ENCODE measurements at places on chromosomes 1 and 21.
A peak's percentile ranks its signal among the peaks of the same experiment; 100 is the strongest.

DNA sequence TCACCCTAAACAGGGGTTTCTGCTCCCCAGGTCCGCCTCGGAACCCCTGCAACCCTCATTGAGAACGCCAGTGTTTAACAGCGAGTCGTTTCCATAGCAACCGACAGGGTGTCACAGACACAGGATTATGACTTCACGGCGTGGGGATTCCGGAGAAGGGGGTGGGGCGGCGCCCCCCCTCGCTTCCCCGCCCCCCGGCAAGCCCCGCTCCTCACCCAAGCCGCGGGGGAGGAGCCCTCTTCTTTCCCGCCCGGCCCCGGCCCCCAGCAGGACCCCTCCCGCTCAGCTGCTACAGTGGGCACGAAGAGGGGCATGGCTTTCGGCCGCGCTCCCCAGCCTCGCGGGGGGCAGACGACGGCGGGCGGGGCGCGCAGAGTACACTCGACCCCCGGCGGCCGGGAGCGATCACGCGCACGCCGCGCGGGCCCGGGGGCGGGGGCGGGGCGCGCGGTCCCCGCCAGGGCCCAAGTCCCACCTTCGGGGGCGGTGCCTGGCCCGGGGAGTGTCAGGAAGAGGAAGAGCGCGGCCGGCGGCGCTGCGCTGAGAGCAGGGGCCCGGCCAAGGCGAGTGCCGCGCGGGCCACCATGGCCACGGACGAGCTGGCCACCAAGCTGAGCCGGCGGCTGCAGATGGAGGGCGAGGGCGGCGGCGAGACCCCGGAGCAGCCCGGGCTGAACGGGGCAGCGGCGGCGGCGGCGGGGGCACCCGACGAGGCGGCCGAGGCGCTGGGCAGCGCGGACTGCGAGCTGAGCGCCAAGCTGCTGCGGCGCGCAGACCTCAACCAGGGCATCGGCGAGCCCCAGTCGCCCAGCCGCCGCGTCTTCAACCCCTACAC, at the start of gene EFHD2:
EFHD2 (plus strand) TSS at position 501 of the 835 bp plus-strand sequence; CDS start at position 585, 84 bp downstream.
- H3K4me3 ChIP-seq, result peak within 1 kb of the TSS; percentile 64
- peaks cover 17% of the 10 kb centered on the region for H3K4me1 ChIP-seq
- DNase-seq, result peak; percentile 71
- no peaks in the 10 kb centered on the region for H3K27me3 ChIP-seq
- H3K27ac ChIP-seq, result peak within 1 kb of the TSS; percentile 69
- H3K36me3 ChIP-seq, result no peaks in the 10 kb centered on the region

DNA sequence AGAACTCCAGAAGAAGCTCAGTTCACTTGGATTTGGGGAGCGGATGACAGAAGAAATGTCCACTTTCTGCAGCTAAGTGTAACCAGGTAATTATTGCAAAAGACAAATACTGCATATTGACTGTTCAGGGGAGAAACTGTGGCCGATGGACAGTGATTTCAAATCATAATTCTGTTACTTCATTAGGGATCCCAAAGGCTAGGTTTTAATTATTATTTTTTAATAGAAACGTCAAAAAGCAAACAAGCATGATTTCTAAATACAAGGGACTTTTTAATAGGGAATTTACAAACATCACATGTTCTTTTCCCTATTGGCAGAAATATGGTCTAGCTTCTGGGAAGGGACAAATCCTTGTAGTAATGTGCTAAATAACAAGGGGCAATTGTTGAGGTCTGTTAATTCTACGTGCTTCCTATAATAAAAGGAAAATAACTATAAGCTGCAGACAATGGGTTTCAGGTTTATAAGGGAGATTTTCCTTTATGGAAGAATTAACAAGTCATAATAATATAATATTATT, 15.5 kb downstream of the DIPK1A start:
- H3K27me3 ChIP-seq, result no peaks in the 10 kb centered on the region
- H3K36me3 ChIP-seq, result no peaks in the 10 kb centered on the region
- H3K4me3 ChIP-seq, result no peak overlapping the region
- H3K27ac ChIP-seq, result no peak overlapping the region
- DNase-seq, result no peak
- peaks cover 10% of the 10 kb centered on the region for H3K4me1 ChIP-seq

- no peaks in the 10 kb centered on the region for H3K36me3 ChIP-seq
- no peak for DNase-seq
- no peak overlapping the region for H3K4me3 ChIP-seq
- no peaks in the 10 kb centered on the region for H3K27me3 ChIP-seq
Observed at GRCh38 chr1:231213831-231214573, 27.0 kb upstream of the GNPAT start.

DNA sequence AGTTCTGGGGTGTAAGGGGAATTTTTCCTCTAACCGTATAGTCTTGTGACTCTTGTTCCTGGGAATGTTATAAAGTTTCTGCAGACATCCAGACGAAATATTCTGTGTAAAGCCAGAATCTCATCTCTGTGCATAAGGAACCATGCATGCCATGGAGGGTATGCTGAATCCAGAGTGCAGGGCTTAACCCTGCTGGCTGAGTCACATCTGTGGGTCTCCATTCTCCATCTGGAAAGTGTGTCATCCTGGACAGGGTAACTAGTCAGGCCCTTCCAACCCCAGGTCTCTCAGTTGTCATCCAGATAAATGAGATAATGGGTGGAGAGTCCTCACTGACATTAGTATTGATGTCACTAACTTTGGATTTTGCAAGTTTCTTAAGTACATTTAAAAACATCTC, 48.8 kb downstream of the ATP5PO start:
- H3K27ac ChIP-seq, result no peak overlapping the region
- H3K4me3 ChIP-seq, result no peak overlapping the region
- DNase-seq, result peak; percentile 56
- H3K36me3 ChIP-seq, result no peaks in the 10 kb centered on the region

GRCh38 chr1:241716915-241717656, 65.0 kb downstream of the WDR64 start:
- no peak overlapping the region for H3K27ac ChIP-seq
- DNase-seq, result no peak
- H3K4me3 ChIP-seq, result no peak overlapping the region
- no peaks in the 10 kb centered on the region for H3K4me1 ChIP-seq
- H3K36me3 ChIP-seq, result no peaks in the 10 kb centered on the region

DNA sequence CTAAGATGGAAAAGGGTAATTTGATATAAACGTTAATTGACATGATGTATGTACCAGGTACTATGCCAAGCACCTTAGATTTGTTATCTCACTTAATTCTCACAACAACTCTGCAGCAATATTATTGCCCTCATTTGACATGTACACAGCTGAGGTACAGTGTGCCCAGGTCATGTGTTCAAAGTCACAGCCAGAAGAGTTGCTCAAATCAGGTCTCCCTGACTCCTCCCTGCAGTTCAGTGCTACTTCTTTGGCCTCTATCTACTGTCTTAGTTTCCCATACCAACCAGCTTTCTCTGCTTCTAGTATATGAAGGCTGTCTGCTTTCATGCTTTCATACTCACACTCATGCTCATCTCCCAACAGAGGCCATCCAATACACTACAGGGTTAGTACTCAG, 15.1 kb downstream of the TBX15 start:
- H3K4me1 ChIP-seq, result no peaks in the 10 kb centered on the region
- no peaks in the 10 kb centered on the region for H3K36me3 ChIP-seq
- H3K4me3 ChIP-seq, result no peak overlapping the region
- H3K27ac ChIP-seq, result no peak overlapping the region
- peaks cover 4% of the 10 kb centered on the region for H3K27me3 ChIP-seq

DNA sequence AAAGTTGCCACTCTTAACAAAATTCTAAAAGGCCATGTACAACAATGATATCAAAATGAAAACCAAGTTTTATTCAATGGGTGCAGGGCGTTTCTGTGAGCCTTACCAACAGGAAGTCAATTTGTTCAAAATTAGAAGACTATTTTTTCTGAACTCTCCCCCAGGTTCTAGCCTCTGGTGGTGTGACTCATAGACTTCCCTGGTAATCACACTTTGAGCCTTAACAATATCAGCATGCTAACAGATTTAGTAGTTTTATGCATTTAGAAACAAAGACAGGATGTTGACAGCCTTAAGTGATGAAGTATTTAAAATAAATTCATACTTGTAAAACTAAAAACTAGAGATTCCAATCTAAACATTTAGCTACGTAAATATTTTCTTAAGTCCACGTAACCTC, 88.4 kb downstream of the LRRC8C start:
- peak; percentile 22 for DNase-seq
- no peak overlapping the region for H3K27ac ChIP-seq
- H3K36me3 ChIP-seq, result no peaks in the 10 kb centered on the region
- H3K4me3 ChIP-seq, result no peak overlapping the region
- no peaks in the 10 kb centered on the region for H3K27me3 ChIP-seq

DNA sequence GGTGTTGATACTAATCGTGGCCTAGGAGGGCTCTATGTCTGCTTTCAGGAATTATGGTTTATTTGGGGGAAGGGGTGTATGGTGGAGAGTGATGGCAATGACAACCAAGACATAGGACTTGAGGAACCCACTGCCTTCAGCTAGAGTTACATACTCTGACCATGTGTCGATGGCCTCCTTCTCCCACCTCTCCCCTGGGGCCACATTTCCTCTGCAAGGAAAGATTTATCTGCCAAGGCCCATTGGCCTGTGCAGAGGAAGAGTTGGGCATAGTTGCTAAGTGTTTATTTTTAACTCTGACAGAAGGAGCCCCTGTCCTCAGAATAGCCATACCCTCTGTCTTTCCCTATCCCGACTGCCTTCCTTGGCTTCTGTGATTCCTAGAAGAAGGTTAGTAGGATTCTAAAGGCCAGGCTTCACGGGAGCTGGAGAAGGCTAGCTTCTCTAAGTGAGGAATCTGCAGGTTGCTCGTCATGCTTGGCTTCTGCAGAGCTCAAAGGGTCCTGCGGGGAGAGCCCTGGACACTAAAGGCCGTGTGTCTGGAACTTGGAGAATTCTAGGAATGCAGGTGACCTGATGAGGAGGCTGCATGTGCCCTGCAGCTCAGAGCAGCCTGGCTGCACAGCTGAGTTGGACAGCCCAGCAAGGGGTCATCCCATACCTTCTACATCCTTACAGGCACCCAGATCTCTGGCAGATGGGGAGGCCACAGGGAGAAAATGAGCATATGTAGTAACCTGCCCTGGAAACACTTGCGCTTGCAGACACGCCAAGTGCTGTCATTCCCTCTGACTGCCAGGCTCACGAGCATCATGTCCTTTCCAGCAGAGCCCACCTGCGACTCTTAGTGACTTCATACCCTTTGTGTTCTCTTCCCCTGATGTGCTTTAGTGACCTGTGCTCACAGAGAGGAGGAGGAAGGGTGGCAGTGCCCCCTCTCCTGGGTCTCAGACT, 9.7 kb downstream of the MAPKAPK2 start:
- peaks cover 5% of the 10 kb centered on the region for H3K36me3 ChIP-seq
- no peaks in the 10 kb centered on the region for H3K27me3 ChIP-seq
- H3K4me3 ChIP-seq, result no peak overlapping the region

DNA sequence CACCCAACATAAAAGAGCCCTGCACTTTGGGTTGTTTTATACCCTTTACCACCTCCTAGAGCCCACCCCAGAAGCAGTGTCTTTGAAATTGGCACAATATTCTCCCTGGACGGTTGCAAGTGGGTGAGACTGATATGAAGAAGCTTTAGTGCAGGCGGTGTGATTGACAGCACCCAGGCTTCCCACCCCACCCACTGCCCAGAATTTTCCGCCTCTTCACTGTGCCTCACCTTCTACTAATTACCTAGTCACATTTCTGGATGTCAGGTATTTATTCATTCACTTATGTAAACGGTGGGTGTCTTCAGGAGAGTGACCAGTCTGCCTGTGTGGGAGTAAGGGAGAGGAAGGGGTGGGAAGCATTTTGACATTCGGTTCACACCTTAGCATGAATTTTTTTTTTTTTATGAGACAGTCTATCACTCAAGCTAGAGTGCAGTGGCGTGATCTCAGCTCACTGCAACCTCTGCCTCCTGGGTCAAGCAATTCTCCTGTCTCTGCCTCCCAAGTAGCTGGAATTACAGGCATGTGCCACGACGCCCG, 1.7 kb upstream of the FAM89A start:
- H3K27me3 ChIP-seq, result peaks cover 9% of the 10 kb centered on the region
- H3K4me3 ChIP-seq, result no peak overlapping the region
- no peaks in the 10 kb centered on the region for H3K4me1 ChIP-seq
- H3K27ac ChIP-seq, result no peak overlapping the region
- DNase-seq, result no peak
- H3K36me3 ChIP-seq, result no peaks in the 10 kb centered on the region

DNA sequence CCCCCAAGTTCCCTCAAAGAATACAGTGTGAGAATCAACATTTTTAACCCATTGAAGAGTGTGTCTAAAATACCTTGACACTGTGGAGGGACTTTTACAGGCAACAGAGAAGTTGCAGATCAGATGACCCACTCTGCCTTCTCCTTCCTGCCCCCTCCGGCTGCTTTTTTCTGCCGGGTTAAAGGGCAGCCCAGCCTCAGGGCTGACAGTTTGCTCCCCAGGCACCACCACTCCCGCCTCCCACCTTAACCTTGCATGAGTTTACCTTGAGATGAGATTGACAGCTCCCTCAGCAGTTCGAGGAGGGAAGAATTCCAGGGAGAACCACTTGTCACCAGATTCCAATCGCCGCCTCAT, 3.2 kb downstream of the MTHFR start:
- H3K27me3 ChIP-seq, result no peaks in the 10 kb centered on the region
- peaks cover 12% of the 10 kb centered on the region for H3K36me3 ChIP-seq

DNA sequence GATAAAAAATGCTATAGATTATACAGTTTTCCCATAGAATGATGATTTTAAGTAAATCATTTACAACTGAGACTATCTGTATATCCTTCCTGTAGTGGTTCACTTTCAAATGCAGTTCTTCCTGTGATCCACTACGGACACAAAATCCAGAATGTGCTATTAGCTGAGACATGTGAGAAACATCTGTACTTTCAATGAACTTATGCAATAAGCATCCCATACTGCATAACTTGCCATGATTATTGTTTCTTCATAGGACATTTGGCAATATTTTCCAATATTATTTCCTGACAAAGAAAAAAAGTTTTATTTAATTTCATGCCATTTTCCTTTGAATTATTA, 83.5 kb upstream of the PRDX6 start:
- peak overlapping the region; percentile 35 for H3K27ac ChIP-seq
- no peaks in the 10 kb centered on the region for H3K36me3 ChIP-seq
- no peak overlapping the region for H3K4me3 ChIP-seq
- no peaks in the 10 kb centered on the region for H3K27me3 ChIP-seq

- H3K27ac ChIP-seq, result no peak overlapping the region
- peak; percentile 6 for DNase-seq
- H3K4me1 ChIP-seq, result no peaks in the 10 kb centered on the region
- H3K4me3 ChIP-seq, result no peak overlapping the region
Observed at GRCh38 chr1:168379104-168379860, 98.6 kb downstream of the TBX19 start.

GRCh38 chr1:80225510-80225909, 1219.0 kb upstream of the ADGRL4 start:
- no peak for DNase-seq
- no peak overlapping the region for H3K4me3 ChIP-seq
- no peaks in the 10 kb centered on the region for H3K36me3 ChIP-seq
- H3K27ac ChIP-seq, result no peak overlapping the region
- no peaks in the 10 kb centered on the region for H3K4me1 ChIP-seq

GRCh38 chr1:30172299-30172694, 551.1 kb downstream of the MATN1 start:
- no peaks in the 10 kb centered on the region for H3K27me3 ChIP-seq
- no peak for DNase-seq
- no peaks in the 10 kb centered on the region for H3K36me3 ChIP-seq
- H3K27ac ChIP-seq, result no peak overlapping the region
- no peak overlapping the region for H3K4me3 ChIP-seq
- no peaks in the 10 kb centered on the region for H3K4me1 ChIP-seq

GRCh38 chr1:178344513-178345091, 152.2 kb downstream of the CLEC20A start:
- H3K36me3 ChIP-seq, result no peaks in the 10 kb centered on the region
- peak overlapping the region; percentile 48 for H3K27ac ChIP-seq
- DNase-seq, result peak; percentile 93
- no peak overlapping the region for H3K4me3 ChIP-seq
- H3K27me3 ChIP-seq, result no peaks in the 10 kb centered on the region

GRCh38 chr21:16583556-16583955, 853.8 kb downstream of the USP25 start:
- peaks cover 5% of the 10 kb centered on the region for H3K4me1 ChIP-seq
- H3K36me3 ChIP-seq, result no peaks in the 10 kb centered on the region
- H3K27me3 ChIP-seq, result no peaks in the 10 kb centered on the region
